ENCODE measurements at places on chromosomes 3 and 15.

GRCh38 chr3:4888913-4889846, 90.1 kb upstream of the BHLHE40 start:
- no peak for DNase-seq

DNA sequence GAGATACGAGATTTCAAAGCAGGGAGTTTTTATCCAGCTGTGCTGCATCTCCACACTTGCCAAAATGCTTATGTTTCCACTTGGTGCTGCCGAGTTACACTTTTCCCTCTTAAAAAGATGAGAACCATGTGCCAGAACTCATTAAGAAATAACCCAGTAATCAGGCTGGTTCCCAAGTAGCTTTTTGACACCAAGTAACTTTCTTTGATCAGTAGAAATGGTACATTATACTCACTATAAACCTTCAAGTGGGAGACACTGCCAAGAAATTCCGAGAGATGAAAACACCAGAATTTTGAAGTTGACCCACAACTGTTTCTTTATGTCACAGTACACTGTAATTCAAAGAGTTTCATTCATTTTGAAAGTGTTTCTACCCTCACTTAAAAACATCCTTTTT, 164.6 kb upstream of the CCDC54 start:
- DNase-seq, result no peak

GRCh38 chr15:90619468-90619867, 89.7 kb downstream of the CRTC3 start:
- DNase-seq, result no peak

DNA sequence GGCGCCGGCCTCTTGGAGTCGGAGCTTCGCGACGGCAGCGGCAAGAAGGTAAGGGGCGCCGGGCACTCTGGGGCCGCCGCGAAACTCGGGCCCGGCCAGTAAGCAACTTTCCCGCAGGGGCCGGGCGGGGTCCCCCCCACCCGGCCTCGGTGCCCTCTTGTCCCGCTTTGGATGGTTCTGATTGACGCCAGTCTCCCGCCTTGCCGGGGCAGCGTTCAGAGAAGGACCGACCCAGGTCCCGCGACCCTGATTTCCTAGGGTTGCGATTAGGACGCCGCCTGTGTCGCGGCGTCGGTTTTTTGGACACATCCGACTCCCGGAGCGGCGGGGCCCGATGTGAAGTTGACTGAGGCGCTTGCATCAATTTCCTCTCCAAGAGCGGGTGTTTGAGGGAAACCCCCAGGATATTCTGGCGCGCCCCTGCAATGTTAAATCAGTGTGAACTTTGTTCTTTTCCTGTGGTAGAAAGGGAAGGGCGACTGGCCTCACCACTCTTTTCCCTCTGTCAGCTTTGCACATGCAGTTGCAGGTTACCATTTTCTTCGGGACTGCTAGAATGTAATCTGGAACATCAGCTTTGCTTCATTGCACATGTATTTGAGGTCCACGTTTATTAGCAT, 755 bp downstream of the PDE8A start:
- peak; percentile 62 for DNase-seq

GRCh38 chr15:28885630-28886430, at the start of gene APBA2:
Gene APBA2, plus strand, starts transcription at chr15:28885974. Its CDS starts 167,911 bp downstream, at chr15:29053885.
- DNase-seq, result peak; percentile 79

DNA sequence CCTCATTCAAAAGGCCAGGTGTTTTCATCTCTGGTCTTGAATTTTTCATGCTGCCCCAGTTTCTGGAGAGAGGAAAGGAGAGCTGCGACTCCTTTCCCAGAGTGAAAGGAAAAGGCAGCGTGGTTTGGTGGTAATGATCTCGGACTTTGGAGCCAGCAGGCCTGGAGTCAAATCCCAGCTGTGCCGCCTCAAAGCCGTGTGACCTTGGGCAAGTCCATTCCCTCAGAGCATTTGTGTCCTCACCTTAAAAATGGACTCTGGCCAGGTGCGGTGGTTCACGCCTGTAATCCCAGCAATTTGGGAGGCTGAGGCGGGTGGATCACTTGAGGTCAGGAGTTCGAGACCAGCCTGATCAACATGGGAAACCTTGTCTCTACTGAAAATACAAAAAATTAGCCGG, 4.7 kb upstream of the CCDC33 start:
- no peak for DNase-seq

GRCh38 chr3:144815655-144816054, 844.0 kb downstream of the DIPK2A start:
- DNase-seq, result no peak

- DNase-seq, result no peak
Measured at GRCh38 chr3:183279371-183279770, 26.3 kb downstream of the B3GNT5 start.

DNA sequence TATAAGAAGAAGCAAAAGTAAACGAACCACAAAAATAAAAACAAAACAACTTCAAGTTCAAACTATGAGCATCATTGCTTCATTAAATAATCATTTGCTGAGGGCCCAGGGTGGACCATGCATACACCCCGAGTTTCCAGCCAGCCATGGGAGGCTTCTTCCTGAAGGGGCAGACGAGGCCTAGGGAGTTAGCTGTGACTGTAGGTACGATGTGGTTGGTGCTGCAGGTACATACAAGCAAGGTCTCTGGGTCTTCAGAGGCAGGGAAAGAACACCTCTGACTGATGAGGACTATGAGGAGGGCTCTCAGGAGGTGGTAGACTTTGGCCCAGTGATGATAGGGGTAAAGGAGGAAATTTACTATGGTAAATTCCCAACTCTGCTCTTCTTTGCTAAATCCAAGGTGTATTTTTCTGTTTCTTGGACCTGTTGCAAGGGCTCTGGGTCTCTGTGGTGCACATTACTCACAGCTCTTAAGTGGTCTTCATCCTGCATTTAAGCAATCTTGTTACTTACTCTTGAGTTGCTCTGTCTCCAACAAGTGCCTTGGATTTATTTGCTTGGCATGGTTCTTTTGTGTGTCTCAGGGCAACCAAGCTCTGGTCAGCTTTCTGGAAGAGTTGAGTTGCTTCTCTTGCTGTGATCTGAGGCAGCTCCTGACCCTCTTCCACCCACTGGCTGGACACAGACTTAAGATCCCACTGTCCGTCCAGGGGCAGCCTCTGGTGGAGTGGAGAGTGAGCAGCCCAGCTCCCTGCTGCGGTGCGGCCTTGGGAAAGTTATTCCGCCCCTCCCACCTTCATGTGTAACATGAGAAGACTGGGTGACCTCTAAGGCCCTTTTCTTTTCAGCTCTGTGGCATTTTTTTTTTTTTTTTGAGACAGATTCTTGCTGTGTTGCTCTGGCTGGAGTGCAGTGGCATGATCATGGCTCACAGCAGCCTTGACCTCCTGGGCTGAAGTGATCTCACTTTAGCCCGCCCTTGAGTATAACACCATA, 56.1 kb upstream of the KIF23 start:
- peak; percentile 66 for DNase-seq

DNA sequence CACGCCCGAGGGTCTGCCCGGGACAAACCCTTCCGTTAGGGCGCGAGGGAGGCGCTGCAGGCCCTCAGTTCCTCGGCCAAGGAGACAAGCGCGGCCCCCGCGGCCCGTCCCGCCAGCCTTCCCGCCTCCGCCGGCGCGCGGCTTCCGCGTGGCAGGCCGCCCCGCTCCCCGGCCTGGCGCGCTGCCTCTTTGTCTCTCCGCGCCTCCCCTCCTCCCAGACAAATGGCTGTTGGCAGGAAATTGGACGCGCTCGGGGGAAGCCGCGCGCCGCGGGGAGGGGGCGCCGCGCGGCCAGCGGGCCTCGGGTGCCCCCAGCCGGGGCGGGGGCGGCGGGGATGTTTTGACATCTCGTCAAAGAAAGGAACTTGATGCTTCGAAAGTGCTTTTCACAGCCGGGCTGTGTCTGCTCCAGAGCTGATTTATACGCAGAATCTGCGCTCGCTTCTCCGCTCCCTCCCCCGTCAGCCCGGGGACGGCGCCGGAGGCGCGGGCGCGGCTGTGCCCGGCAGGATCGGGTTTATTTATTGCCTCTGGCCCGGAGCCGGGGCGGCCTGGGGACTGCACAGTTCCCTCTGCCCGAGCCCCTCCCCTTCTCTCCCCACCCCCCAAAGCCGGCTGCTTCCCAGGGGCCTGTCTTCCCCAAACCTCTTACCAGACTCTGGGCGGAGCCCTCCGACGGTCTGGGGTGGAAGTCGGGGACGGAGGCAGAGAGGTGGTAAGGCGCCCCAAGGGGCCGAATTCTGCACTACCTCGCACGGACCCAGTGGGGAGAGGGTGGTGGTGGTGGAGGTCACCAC, 20.7 kb downstream of the SHF start:
- DNase-seq, result peak; percentile 91

DNA sequence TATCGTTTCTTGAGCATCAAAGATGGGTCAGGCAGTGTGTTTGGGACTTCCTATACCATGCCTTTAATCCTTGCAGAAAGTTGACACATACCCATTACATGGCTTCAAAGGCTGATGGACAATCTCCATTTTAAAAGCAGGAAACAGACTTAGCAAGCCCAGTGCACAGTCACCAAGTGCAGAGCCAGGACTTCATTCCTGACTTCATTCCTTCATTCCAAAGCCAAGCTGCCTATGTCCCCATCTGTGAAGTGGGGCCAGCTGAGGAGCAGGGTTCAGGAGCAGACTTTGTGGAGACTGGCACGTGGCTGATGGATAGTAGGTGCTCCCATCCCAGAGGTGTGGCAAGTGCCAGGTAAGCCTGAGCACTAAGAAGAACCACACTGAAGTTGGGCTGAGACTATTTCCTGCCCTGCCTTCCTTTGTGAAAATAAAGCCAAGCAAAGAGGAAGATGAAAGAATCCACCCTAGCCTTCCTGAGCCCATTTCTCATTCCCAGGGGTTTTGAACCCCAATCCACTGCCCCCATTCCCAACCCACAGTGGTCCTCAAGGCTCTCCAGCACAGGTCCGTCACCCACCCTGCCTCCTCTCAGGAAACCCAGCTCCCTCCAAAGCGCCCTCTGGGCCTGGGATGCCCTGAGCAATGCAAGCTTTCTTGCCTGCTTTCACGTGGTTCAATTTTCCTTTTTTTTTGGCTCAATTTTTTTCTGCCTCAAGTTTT, 1.8 kb downstream of the CX3CR1 start:
- peak; percentile 33 for DNase-seq

Data from ecto neural progenitor cell (in vitro differentiated cells).